ENCODE measurements at places on chromosomes 7 and 10.

DNA sequence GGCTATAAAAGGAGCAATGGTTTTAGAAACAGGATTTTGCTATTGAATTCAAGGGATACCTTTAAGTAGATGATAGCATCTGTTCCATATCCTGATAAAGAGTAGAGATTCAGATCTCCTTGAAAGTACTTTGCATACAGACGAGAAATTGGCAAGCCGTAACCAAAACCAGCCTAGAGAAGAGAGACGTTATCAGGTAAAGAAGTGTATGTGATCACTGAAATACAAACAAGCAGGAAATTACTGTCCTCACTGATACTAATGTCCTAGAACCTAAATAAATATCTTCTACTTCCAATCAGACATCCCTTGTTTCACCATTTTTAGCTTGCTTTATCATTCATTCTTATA lies 9.4 kb downstream of the PDK4 start:
- no peak for DNase-seq

DNA sequence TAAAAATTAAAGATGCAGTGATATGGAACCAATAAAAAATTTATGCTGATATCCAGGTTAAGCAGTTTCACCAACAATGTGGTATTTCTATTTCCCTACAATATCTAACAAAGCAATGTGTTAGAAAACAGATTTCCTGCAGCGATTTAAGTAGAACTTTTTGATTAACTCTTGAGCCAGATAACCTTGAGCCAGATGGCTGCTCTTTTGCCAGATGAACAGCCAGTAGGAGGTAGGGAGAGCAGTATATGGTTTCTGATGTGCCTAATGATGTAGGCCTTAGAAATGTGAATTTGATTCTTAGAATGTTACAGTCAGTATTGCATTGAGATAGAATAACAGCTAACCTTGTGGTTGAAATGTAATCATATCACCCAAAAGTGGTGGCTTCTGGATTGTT lies 31.1 kb downstream of the STAMBPL1 start:
- DNase-seq = no peak

- no peak for DNase-seq
Observed at GRCh38 chr10:131311402-131311660, 190 bp downstream of the TCERG1L start.

- DNase-seq = peak; percentile 26
Observed at GRCh38 chr10:17735166-17735941, 16.6 kb upstream of the TMEM236 start.

DNA sequence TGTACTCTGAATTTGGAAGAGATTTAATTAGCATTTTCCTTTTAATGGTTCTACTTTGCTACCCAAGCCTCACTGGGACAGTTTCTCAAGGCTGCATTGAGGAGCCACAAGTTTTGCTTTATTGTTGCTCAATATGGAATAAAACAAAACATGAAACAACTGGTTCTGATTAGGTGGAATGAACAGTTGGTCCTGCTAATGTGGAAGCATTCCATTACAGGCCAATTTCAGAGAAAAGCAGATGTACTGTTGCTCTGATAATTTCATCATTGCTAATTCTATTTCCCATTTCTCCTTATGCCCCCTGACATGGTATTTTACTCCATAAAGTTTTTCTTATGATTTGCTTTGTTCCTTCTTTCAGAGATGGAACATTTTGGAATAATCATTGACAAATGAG lies 66.0 kb upstream of the PAPSS2 start:
- no peak for DNase-seq

DNA sequence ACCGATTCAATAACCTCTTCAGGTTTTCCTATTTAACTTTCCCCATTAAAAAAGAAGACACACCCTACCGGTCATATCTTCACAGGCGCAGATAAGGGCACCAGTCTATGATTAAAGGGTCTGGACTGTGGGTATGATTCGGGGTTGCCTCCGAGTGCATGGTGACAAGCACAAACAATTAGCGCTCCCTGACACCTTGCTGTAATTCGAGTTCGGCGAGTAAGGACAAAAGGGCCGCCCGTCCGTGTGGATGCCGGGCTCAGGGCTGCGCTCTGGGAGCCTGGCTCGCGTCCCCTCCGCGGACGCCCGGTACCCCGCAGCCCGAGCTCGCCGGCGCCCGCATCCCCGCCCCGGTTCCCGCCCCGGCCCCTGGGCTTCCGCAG lies 111.9 kb upstream of the RHEB start:
- DNase-seq = peak; percentile 60

DNA sequence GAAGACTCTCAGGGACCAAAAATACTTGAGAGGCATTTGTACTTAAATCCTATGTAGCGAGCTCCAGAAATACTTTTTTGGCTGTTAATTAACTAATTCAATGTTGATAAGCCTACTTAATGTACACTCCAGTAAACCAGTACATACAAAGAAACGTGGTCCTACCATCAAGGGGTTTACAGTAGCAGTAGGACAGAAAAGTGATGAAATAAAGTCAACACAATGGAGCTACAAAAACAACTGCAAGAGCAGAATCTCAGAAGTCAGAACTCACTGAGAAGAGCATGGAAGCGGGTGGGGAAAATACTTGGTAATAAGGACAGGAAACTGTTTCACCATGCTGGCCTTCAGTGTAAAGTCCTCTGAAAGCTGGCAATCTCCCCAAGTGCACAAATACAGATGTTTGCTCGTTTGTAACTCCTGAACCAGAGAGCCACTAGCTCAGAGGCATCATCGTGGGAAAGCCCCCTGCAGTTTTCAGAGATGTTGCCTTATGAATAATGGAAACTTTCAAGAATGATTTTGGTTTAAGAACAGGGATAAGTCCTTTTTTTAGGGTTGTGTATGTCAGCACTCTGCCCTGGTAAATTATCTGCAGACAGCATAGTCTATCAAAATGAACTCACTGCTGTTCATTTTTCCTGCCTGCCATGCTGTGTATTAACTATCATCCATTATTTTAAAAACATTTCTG lies 233.2 kb downstream of the SORCS1 start:
- DNase-seq = no peak

DNA sequence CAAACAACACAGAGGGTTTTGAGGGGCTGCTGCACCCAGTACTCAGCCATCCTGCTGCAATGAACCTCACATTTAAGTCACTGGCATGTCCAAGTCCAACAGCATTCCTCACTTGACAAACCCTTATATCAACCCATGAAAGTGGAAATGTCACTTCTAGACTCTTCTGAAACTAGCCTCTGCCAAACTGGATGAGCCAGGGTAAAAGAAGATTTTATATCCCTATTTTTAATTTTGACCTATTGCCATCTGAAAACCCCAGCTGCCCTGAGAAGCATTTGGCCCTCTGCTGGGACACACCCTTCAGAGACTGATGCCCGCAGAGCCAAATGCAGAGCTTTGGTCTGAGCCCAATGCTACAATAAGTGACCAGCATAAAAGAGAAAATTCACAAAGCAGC lies 201.1 kb downstream of the ANK3 start:
- DNase-seq = no peak

- no peak for DNase-seq
Observed at GRCh38 chr10:113347508-113347907, 205.3 kb upstream of the HABP2 start.

DNA sequence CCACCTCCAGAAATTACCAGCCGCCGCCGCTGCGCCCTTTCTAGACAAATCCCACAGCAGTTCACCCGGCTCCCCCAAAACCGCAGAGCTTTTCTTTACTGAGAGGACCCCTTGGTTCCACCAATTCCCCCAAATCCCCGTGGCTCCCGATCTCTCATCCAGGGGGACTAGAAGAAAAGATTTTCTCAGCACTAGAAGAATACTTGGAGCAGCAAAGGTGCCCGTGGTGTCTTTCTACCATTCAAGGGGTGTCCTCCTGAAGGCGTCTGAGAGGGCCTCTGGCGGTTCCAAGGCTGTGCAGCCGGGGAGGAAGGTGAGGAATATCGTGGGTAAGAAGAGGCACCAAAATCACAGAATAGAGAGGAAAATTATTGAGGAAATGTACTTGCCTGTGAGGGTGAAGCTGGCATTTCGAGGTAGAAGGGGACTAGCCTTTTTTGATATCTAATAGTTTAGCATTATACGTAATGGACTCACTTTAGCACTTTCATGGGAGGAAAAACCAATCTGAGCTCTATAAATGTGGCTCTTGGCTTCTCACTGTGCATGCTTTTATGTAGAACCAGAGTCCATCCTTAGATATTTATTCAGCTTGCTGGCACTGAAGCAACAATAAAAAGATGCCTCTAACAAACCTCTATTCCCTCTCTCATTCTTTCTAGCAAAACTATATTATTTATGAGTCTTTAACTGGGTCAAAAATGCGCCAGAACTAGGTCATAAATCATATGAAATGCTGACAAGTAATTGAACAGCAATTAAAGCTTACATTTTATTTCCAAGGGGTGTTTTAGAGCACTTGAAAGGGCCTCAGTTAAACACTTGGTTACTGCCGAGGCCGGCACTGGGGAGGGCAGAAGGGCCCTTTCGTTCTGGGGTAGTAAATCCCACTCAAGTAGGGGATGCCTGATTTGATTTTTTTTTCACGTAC lies 13.8 kb upstream of the HOXA2 start:
- DNase-seq = no peak

DNA sequence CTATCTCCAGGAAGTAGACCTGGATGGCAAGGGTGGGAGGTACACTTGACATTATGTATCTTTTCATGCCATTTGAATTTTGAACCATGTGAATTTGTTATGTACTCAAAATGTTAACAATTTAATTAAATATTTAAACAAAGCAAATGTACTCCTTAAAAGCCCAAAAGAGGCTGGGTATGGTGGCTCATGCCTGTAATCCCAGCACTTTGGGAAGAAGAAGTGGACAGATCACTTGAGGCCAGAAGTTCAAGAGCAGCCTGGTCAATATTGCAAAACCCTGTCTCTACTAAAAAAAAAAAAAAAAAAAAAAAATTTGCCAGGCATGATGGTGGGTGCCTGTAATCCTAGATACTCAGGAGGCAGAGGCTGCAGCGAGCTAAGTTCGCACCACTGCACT lies 136.9 kb upstream of the ASAH2 start:
- DNase-seq = no peak

- DNase-seq = no peak
Observed at GRCh38 chr10:51544933-51545332, 154.5 kb downstream of the CSTF2T start.

GRCh38 chr7:90025771-90026170 lies 128.5 kb upstream of the STEAP1 start:
- no peak for DNase-seq

- DNase-seq = no peak
Observed at GRCh38 chr7:151454305-151454704, 14.4 kb upstream of the CRYGN start.

DNA sequence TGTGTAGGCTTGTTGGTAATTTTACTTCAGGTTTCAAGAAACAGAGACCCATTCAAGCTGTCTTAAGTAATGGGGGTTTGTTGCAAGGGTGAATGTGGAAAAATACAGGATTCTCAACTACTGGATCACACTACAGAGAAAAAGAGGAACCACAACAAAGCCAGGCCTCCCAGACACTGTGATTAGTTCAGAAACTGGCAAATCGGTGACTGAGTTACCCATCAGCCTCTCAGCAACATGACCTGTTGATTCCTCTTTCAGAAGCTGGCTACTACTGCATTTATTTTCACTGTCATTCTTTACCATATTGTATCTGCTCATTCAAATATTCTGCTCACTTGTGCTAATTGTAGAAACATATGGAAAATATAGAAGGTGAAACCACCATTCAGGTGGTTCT lies 16.0 kb downstream of the CCDC71L start:
- DNase-seq = peak; percentile 83

DNA sequence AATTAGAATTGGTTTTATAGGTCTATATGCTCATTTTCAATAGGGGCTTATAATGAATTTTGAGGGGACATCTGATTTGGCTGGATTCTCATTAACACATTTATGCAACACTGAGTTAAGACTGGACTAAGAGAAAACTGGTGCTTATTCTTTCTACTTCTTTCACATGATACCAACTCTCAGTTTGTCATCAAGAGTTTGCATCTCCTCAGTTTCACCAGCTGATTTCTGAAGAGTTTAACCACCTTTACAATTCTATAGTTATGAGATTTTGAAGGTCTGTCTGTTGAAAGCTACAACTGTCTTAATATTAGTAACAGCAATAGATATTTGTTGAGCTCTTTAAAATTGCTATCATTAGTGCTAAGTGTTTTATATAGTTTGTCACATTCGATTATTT lies 867.0 kb upstream of the SORCS1 start:
- no peak for DNase-seq

DNA sequence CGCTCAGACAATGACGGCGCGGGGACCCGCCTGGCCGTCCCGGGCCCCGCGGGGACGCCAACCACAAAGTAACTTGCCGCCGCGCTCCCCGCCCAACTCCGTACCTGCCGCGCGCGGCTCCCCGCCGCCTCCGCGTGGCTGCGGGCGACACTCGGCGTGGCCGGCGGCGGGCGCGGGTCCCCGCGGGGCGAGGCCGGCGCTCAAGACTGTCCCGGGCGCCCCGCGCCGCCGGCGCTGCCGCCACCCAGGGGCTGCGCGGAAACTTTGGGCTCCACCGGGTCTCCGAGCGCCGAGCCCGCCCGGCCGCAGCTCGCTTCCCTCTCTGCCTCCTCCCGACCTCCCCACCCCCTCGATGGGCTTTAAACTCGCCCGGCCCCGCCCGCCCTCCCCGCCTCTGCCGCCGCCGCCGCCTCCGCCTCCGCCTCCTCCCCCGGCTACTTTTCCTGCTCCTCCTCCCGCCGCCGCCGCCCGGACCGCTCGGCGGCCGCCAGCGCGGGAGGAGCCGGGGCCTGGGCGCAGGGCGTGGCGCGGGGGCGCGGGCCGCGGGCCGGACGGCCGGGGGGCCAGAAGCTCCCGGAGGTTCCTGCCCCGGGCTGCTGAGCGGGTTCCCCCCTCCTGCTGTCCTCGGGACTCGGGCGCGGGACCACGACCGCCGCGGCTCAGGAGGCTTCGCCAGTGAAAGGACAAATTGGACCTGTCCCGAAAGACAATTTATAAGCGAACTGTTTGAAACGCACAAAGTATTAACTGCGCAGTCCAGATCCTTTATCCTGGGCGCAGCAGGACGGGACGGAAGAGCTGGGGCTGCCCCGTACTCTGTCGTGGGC lies 10.6 kb upstream of the GRB10 start:
- DNase-seq = peak; percentile 40

- DNase-seq = no peak
Observed at GRCh38 chr7:86049910-86050309, 593.8 kb upstream of the GRM3 start.

DNA sequence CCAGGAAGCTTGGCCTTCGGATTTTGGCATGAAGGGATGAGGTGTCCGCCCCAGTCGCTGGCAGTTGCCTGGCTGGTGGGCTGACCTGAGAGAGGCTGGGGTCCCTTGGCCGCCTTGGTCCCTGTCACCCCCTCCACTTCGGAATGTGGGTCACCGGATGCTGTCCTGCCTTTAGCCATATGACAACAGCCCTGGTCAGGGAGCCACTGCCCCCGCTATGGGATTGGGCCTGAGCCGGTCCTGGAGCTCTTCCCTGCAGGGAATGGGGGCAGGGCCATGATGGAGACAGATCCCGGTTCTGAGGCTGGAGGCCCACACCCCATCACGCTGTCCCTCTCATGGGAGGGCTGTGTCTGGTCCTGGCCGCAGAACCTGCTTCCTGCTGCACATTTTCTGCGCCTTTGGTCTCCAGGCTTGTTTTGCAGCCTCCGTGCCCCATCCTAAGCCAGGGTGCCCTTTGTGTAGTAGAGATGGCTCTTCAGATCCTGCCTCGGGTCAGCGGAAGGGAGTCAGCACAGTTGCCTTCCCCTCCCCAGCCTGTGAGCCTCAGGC lies 22.6 kb downstream of the PFKFB3 start:
- DNase-seq = no peak

- no peak for DNase-seq
Observed at GRCh38 chr7:26419198-26419597, 127.5 kb downstream of the SNX10 start.

GRCh38 chr7:25522727-25523126 lies 294.4 kb upstream of the NPVF start:
- no peak for DNase-seq

- no peak for DNase-seq
Observed at GRCh38 chr10:77072836-77073662, 564.6 kb downstream of the KCNMA1 start.
